Left kidney (tissue), 8 donors: ENCODE measurements at places on chromosomes 1 and 21. TPM values are rescaled to one million over a fixed set of nuclear protein-coding genes. Genes with fewer than 3 reads are reported as not detected.
A peak's percentile ranks its signal among the peaks of the same experiment; 100 is the strongest.

- peak; percentile 14 for DNase-seq
Measured at GRCh38 chr1:237814319-237814924, 76.3 kb downstream of the ZP4 start.

DNA sequence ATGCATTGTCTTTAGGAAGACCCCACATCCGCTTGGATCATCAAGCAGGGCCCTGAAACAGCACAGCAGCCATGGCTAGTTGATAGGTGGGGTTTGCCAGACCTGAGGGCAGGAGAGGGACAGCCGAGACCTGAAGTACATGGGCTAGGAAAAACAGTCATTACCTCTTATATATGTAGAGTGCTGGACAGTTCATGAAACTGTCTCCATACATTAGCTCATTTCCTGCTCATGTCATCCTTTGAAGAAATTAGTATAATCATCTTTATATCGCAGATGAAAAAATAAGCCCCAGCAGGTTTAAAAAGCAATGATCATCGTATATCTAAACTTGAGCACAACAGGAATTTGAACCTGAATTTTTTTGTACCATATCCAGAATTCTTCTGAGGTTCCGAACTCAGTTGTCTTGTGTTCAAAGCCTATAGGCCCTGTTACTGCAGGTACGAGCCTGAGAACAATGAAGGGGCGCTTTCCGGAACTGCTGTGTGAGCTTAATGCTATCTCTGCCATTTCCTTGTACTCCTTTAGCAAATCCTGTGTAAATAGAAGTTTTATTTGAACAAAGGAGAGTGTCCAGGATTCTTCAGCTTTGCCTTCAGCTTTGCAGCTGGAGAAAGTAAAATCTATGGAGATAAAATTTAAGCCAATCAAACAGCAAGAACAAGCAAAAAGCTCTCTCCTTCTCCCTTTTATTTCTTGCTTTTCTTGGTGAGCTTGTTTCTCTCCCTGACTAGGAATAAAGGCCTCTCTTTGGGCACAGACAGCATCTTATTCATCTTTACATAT lies 32.4 kb upstream of the DUSP10 start:
- no peak for DNase-seq

GRCh38 chr21:46325073-46325912 lies 1.3 kb downstream of the PCNT start:
- DNase-seq = no peak

DNA sequence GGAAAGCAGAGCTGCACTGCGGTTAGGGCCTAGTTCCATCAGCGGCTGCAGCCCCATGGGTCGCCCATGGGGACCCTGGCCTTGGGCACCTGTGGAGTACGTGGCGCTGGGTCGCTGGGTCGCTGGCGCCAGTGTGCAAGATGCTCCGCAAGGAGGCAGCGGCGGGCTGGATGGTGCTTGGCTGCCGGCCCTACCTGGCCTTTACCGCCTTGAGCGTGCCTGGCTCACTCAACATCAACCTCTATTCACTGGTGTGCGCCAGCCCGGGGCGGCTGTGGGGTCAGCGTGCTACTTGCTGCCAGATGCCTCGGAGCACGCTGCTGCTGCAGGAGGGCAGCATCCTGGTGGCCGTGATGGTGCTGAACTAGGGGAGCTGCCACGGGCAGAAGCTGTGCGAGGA lies 85.1 kb upstream of the RHOU start:
- no peak for DNase-seq

DNA sequence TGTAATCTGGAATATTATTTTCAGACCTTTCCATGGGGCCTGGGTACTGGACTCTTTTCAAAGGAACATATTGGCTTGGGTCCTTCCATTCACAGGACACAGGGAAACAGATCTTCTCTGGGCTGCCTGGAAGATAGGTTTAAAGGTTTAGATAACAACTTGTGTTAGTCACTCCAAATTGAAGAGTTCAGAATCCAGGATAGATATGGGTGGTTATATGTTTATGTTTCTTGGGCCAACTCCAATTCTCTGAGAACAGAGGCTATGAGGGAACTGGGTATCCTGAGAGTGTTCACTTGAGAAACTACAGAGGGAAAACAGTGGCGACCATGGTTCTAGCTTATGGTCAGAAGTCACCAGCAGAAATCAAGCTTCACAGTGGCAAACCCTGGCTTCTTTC lies 8.7 kb upstream of the PIGM start:
- DNase-seq = no peak

DNA sequence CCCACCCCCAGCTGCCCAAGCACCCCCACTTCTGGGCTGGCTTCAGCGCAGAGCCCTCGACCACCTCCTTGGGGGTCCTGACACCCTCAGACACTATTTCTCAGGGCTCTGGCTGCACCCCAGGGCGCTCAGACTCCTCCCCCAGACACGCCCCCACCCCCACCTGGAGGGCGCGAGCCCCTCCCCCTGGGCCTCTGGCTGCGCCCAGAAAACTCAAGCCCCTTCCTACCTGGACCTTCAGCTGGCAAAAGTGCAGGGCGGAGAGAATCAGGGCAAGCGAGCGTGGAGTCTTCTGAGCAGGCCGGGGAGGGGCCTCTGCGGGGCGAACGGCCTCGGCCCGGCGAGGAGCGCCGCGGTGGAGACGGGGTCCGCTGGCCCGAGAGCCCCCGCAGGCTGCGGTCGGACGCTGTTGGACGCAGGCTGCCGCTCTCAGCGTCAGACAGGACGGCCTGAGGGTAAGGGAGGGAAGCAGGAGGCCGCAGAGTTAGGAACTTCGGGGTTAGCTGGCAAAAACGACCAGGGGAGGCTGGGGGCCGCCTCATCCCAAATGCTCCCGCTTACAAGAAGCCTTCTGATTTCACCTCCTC lies 17.4 kb upstream of the NBPF1 start:
- DNase-seq = no peak

- DNase-seq = no peak
Measured at GRCh38 chr1:109762821-109763645, 690 bp downstream of the EPS8L3 start.

- no peak for DNase-seq
Measured at GRCh38 chr1:232949636-232950196, 695 bp upstream of the NTPCR start.

DNA sequence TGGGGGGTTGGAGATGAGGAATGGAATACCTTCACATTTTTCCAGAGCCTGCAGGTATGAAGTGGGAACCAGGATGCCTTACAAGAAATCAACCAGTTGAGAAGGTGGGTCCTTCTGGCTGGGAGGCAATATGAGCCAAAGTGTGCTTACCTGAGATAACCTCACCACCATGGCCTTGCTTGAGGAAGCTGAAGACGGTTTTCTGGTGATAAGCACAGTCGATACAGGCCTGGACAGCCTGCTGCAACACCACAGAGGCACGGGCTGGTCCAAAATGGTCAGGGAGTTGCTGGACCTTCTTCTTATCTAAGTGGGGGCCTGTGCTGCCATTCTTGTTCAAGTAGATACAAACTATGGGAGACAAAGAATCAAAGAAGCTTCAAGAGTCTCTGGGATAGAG lies 27.0 kb upstream of the SLFNL1 start:
- no peak for DNase-seq

DNA sequence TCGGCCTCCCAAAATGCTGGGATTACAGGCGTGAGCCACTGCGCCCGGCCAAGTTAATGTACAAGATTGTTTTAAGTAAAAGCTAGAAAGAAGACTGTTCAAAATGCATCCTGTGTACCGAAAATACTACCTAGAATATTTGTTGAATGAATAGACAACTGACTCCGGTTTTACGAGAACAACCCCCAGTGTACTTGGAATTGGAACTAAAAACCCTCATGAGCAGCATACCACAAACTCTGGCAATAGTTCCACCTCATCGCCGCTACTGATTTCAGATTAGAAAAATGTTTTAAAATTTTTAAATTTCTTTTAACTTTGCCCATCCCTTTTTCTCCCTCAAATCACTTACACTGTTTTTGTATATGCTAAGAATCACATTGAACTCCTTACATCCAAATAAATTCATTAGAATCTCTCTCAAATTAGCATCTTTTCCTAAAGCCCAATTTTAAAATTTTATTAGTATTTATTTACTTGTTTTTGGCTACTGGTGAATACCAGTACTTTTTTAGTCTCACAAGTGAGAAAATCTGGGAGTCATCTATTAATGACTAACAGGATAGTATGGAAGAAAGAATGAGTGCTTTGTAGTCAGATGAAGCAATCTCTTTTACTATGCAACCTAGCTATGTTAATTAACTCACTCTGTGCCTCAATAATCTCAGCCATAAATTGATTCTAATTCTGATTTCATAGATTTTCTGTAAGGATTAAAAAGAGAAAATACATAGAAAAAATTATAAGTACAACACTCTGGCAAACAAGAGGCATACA lies 95.1 kb downstream of the GPATCH2 start:
- no peak for DNase-seq

DNA sequence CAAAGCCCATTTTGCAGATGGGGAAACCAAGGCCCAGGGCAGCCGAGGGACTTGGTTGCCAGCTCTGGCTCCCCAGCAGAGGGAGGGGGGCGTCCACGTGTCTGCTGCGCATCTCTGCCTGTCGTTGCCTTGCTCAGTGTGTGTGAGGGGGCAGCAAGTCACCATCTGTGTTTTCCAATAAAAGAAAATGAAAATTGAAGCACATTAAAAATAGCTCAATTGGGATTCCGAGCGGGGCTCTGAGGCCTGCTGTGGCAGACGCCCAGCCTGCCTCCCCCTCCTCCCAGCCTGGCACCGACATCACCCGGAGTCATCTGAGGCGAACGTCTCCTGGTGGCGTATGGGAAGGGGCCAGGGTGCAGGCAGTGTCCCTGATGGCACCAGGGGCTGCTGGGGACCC lies 51.2 kb downstream of the EPHB2 start:
- DNase-seq = no peak

GRCh38 chr1:57794078-57794477 lies 370.2 kb upstream of the DAB1 start:
- DNase-seq = no peak

DNA sequence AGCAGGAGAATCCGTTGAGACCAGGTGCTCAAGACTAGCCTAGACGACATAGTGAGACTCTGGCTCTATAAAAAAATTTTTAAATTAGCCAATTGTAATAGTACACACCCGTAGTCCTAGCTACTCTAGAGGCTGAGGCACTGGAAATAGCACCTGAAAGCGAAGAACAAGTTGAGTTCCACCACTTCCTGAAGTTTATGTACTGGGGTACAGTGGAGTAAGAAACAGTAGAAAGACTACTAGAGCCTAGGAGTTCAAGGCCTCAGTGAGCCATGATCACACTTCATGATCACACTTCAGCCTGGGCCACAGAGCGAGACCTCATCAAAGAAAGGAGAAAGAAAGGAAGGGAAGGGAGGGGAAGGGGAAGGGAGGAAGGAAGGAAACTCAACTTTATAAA lies 19.8 kb downstream of the RSBN1 start:
- no peak for DNase-seq

GRCh38 chr1:38686167-38686926 lies 173.2 kb downstream of the RRAGC start:
- no peak for DNase-seq

DNA sequence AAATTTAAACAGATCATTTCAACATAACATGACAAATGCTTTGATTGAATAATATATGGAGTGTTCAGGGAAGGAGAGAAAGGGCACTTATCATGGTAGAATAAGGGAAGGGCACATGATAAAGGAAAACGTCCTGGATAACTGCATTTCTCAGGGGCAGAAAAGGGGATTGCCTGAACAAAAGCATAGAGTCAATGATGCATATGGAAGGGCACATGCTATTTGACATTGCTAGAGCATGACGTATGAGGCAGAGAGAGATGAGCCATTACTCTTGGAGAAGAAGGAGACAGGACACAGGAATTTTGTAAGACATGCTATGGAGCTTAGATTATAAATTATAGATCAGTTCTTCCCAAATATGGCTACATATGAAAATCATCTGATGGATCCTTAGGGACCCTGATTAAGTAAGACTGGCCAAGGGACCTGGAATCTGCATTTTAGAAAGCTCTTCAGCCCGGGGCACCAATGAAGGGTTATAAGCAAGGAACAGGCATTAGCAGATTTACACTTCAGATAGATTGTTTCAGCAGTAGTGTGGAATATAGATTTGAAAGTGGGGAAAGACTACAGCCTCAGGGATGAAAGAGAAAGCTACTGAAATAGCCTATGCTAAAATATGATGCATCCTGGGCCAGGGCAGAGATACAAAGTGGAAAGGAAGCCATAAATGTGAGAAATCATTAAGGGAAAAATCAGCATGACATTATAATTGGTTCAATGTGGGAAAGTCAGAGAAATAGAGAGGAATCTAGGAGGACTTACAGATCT lies 21.3 kb downstream of the FMO2 start:
- DNase-seq = no peak

DNA sequence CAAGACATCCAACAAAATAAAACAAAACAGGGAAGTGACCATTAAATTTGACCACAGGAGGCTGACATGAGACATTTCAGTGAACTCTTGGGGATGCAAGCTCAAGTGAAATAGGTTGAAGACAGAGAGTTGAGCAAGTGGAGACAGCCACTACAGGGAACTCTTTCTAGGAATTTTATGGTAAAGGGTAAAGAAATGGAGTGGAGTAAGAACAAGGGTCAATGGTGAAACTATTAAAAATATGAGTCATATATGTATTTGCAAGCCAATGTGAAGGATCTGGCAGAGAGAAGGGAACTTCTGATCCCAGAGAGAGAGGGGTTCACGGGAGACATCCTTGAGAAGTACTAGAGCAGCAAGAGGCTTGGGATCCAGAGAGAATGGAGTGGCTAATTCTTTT lies 9.1 kb upstream of the TRABD2B start:
- DNase-seq = no peak

- no peak for DNase-seq
Measured at GRCh38 chr1:71014178-71014579, 33.4 kb downstream of the PTGER3 start.

The B3GALT2 gene
- 13.8 TPM for polyA plus RNA-seq

The GUCA2B gene
- not detected for polyA plus RNA-seq

The TRIM58 gene
- 1.0 TPM for polyA plus RNA-seq

The TMPRSS2 gene
- 36.0 TPM for polyA plus RNA-seq

The IFI44L gene
- polyA plus RNA-seq = 7.6 TPM

The NUF2 gene
- 45.3 TPM for polyA plus RNA-seq

The FALEC gene
- 0.83 TPM for polyA plus RNA-seq

The HSD3B2 gene
- polyA plus RNA-seq = 3.0 TPM

The B3GALT5 gene
- polyA plus RNA-seq = 1.8 TPM

The SPATA17 gene
- 17.0 TPM for polyA plus RNA-seq
